ENCODE measurements at places on chromosomes 12 and 14.

- no peak for DNase-seq
These were observed 41.3 kb downstream of the RAB3IP start for GRCh38 chr12:69779928-69780327.

- DNase-seq: no peak
These were observed 17.3 kb downstream of the GSG1 start for GRCh38 chr12:13085968-13086686.

GRCh38 chr12:52074971-52075724 is 4.4 kb upstream of the SMIM41 start:
- no peak for DNase-seq

DNA sequence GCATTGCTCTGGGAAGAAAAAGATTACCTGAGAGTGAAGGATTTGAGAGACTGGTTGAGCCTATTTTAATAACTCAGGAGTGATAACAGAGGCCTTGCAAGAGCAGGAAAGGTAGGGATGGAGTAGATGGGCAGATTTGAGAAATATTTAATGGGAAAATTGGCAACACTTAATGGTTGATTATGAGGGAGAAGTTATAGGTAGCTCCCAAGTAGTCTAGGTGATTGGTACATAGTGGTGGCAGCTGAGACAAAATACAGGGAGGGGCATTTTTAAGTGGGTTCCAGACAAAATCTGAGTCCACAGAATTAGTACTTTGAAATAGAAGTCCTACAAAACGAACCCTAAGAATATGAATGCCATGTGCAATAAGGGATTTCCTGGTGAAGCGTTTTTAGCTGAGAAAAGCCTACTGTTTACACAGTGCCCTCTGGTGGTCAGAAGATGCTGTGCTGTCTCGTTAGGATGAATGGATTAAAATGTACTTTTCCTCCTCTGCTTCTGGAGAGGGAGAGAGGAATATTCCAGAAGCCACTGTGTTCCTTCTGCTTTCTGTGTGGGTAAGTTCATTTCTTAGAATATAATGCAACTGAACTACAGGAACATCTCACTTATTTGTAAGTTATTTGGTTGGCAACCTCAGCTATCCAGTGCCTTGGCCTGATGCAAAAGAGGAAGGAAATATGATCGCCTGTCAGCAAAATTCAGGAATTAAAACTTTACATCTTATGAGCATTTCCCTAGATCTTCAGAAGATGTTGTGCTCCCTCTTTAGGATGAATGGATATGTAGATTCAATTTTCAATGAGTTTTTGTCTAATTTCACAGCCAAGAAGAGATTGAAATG is 6.5 kb downstream of the ZBTB1 start:
- peak; percentile 68 for DNase-seq

GRCh38 chr14:67815573-67816225 is 691 bp downstream of the ZFYVE26 start:
- no peak for DNase-seq

DNA sequence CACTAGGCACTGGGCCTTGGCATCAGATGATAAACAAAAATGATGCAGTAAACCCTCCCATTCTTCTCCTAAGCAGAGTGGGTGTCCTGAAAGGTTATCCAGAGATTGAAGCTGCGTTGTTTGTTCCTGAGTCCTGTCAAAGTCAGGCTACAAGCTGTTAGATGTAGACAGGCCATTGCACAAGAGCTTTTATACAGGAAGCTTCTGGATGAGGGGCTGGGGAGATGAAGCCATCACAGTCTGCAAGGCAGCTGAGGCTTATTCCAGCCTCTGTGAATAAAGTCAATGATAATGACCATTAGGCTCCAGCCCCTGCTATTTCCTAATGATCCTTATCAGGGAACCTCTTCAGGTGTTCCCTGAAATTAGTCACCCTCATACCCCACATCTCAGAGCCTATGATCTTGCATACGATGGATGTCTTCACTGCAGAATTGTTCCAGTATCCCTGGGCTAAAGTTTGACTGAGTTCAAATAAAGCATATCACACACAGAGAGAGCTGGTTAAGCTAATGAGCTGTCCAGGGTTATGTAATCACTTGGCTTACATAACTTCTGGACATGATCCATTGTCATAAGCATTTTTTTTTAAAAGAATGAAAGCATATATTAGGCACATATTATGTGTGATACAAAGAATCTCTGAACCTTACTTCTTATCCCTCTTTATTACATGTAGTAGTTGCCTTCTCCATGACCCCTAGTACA is 337.1 kb upstream of the OR4E1 start:
- DNase-seq: no peak

GRCh38 chr14:96519970-96520369 is 17.8 kb downstream of the PAPOLA start:
- no peak for DNase-seq

GRCh38 chr12:40597133-40597532 is 95.1 kb upstream of the CNTN1 start:
- no peak for DNase-seq

DNA sequence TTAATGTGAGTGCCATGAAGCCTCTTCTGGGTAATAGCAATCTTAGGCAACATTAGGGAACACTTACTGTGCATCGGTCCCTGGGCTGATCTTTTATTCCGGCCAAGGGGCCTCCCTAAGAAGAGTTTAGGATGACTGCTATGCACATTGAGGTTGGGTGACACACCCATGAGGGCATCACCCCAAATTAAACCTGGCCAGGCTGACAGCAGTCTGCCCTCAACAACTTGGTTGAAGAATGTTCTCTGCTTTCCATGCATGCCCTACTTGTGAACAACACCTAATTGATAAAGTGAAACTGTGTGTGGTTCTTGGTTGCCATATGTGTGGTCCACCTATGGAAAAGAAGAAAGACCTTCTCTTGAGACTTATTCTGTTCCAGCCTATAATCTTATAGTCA is 1098.0 kb downstream of the BCL11B start:
- DNase-seq: no peak

- DNase-seq: no peak
These were observed 5.2 kb downstream of the EPYC start for GRCh38 chr12:90999527-90999926.

DNA sequence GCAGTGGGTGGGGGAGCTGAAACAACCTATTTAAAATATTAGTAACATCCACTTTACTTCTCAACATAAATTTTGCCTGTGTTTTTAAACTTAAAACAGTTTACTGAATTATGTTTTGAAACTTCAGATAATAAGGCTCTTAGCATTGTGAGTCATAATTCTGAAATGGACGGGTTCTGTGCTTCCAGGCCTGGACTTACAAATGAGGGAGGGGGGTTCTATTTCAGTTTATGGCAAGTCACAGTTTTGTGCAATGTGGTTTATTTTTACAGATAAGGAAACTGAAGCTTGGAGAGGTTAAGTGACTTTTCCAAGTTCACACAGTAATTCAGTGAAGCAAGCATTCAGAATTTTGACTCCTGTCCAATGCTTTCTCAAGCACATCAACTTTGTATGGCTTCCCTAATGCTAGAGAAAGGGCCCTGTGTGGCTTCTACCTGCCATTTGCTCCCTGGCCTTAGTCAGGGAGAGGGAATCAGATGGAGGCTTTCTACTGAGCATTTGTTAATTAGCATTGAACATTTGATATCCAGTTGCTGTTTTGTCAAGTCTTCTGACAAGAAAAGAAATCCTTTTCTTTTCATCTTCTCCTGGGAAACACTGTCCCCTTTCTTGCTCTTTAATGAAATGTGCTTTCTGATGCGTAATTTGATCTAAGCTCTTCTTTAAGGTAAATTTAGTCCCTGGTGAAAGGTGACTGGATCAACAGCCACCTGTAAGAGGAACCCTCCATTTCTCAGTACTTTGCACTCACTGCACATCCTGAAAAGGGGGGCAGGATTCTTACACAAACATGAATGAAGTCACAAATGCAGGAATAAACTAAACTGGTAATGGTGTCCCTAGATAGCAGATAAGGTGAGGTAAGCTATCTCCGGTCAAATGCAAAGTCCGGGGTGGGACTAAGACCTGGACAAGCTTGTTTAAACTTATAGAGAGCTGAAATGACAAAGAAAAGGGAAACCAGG is 2.5 kb upstream of the SALL2 start:
- no peak for DNase-seq

DNA sequence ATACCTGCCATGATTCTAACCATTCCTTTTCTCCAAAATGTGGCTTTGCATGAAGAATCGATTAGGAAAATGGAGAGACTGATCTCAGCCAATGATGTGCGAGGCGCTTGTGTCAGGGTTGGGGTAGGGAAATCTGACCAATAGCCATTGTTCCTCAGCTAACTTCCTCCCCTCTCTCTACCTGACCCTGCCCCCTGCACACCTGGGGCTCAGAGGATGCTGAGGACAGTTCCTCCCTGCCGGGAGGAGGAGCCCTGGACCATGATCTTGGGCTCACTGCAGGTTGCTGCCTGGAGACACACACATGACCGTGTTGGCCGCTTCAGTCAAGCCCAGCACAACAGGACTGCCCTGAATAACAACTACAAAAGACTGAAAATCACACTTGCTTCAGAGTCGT is 119.8 kb upstream of the SFSWAP start:
- no peak for DNase-seq

GRCh38 chr12:71492604-71493003 is 53.0 kb downstream of the LGR5 start:
- DNase-seq: no peak

DNA sequence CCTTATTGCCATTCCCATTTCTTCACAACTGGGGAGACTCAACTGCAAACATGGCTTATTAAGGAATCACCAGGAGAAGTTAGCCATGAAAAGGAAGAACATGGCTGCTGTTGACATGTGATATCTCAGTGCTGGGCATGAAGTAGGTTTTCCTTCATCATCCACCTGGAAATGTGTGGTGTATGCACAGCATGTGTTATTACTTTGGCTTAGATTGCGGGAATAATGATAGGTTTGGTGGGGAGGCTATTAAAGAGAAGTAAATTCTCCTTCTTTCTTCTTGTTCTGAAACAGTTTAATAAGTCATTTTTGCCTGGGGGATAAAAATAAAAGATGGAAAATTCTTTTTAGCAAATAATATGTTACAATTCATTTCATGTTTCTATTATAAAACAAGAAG is 23.7 kb upstream of the CLEC14A start:
- no peak for DNase-seq

- no peak for DNase-seq
These were observed 175.3 kb downstream of the TMEM121 start for GRCh38 chr14:105701456-105702274.

DNA sequence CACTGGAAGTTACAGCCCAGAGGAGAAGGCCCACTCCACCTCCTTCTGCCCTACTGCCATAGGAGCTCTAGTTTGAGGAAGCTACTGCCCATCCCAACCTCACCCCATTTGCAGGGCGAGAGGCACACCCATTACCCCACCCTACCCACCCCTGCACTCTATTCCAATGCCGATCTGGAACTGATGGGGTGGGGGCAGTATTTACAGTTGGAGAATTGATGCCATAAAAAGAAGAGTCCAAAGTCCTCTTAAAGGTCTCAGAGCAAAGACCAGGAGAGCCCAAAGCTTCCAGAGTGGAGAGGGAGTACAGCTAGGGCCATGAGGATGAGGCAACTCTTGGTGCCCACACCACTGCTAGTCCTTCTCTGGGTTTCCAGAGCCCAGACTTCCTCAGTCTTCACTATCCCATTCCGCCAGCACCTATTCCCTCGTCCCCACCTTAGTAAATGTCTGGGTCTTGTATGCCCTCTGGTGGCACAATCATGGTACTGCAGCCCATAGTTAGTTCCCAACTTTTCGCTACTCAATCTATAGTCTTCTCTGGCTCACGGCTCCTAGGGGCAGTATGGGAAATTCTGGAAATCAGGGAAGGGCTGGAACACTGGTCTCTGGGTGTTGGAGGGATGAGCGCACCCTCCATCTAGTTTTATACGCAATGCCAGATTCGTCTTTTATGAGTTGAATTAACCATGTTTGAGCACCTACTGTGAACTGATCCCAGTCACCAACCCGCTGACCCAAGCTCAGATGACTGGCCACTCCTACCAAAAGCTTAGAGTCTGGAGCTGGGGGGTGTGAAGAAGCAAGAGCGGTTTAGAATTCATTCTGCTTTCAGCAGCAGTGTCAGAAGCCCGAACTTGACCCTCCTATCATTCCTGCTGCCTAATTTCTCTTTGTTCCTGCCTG is 6.9 kb upstream of the ADCY6 start:
- DNase-seq: peak; percentile 85

DNA sequence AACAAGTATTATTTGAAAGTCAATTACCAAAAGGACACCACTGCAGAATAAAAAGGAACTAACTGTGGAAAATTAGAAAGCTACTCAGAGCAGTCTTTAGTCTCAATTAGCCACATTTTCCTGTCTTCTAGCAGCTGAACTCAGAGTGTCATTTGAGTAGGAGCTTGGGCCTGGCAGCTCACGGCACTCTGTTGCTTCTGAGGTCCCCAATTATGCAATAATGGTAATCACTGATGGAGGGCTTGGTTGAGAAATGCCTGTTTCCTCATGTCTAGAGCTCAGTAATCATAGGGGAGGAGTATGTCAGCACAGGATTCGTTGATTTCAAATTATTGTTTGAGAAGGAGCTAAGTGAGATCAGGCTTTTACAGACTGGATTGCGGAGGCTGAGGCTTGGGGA is 108.6 kb downstream of the VRK1 start:
- no peak for DNase-seq

DNA sequence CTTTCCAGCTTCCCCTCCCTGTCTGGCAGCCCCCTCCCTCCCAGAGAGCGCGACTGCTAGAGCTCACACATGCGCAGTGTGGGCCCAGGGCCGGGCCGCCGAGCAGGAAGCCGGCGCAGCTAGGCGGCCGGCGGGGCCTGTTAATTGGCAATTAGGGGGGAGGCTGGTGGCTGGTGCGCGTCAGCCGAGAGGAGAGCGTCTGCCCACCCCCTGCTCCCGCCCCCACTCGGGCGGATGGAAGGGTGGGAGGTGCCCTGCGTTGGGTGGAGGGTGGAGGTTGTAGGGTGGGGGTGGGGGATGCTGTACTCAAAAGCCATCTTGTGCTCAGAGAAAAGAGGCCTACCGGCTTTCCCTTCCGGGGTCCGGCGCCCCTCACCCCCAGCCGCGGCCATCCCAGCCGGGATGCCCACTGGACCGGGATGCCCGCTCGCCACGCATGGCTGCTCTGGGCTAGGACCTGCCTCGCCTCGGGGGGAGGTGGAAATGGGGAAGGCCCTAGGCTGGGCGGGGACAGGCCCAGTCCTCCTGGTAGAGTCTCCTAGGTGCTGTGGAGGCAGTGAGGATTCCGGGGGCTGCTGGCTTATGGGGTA is 9.2 kb downstream of the HOXC8 start:
- peak; percentile 85 for DNase-seq

GRCh38 chr14:33551963-33552362 is 398.9 kb downstream of the EGLN3 start:
- no peak for DNase-seq

- peak; percentile 98 for DNase-seq
These were observed at the start of the genes DNAI7 and ETFRF1 for GRCh38 chr12:25195056-25195971. TSS of gene DNAI7 (minus strand) at chr12:25195160. CDS start at chr12:25195078, 82 bp downstream. TSS of gene ETFRF1 (plus strand) at chr12:25195237. CDS start at chr12:25203957, 8,720 bp downstream.

DNA sequence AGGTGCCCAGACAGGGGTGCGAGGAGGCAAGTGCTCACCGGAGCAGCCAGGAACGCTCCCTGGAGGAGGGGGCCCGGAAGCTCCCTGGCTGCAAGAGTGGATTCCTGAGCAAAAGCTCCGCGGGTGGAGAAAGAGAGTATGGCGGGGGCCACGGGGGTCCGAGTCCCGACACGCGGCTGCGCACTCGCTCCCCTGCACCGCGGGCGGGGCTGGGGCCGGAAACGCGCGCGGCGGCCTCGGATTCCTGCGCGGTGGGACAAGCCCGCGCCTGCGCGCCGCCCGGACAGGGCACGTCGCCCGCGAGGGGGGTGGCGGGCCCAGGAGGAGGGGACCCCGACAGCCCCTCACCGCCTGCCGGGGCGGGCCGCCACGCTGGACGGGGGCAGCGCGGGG is 27.8 kb upstream of the GPR132 start:
- peak; percentile 57 for DNase-seq
